Hematopoietic multipotent progenitor cell treated with erythropoietin and hydrocortisone succinate and interleukin-3 and kit ligand, for 8 days (in vitro differentiated cells): ENCODE measurements at places on chromosomes 4 and X.

GRCh38 chr4:69708211-69708610, 52.2 kb downstream of the SULT1B1 start:
- DNase-seq: no peak

GRCh38 chr4:53717064-53717549, 125.8 kb upstream of the LNX1 start:
- peak; percentile 24 for DNase-seq

GRCh38 chr4:10762561-10762960, 78.0 kb upstream of the CLNK start:
- no peak for DNase-seq

DNA sequence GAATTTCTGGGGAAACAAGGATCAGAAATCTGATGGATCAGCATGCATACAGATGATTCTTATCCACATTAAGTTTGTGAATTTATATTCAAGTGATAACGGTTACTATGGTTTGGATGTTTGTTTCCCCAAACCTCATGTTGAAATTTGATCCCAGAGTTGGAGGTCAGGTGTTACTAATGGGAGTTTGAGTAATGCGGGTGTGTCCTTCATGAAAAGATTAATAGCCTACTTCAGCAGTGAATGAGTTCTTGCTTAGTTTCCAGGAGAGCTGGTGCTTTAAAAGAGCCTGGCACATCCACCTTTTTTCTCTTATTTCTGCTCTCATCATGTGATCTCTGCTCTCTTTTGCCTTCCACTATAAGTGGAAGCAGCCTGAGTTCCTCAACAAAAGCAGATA, 712.4 kb downstream of the IL1RAPL1 start:
- no peak for DNase-seq
